ENCODE measurements at places on chromosomes 7 and 10. TPM values are rescaled to one million over a fixed set of nuclear protein-coding genes. Genes with fewer than 3 reads are reported as not detected.

The FGFBP3 gene
- 1.9 TPM for total RNA-seq

The CTAGE4 gene
- 1.2 TPM for total RNA-seq

DNA sequence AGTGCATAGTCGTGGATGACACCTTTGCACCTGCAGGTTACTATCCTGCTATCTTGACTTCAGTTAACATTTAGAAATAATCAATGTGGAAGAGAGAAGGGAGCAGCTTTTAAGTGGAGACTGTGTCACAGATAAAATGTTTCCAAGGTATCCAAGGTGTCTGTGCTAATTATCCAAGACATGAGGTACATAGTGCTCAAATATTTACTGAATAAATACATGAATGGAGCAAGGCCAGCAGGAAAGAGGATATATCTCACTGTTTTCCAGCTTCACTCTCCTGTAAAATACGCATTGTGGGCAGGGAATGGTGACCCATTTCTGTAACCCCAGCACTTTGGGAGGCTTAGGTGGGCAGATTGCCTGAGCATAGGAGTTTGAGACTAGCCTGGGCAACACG, 552.4 kb downstream of the PHTF2 start:
- no peaks in the 10 kb centered on the region for H3K4me1 ChIP-seq
- H3K27me3 ChIP-seq, result no peaks in the 10 kb centered on the region
- no peak overlapping the region for H3K4me3 ChIP-seq
- no peak for DNase-seq

GRCh38 chr7:150908173-150908572, 55.9 kb downstream of the AOC1 start:
- no peak for DNase-seq
- H3K27me3 ChIP-seq, result peaks cover 66% of the 10 kb centered on the region
- peaks cover 8% of the 10 kb centered on the region for H3K4me1 ChIP-seq
- no peaks in the 10 kb centered on the region for H3K36me3 ChIP-seq
- H3K4me3 ChIP-seq, result no peak overlapping the region
- no peak overlapping the region for H3K27ac ChIP-seq

The TAS2R5 gene
- 1.4 TPM for total RNA-seq

The DOCK1 gene
- 0.07 TPM for total RNA-seq

- no peak for DNase-seq
- H3K27me3 ChIP-seq, result peaks cover 22% of the 10 kb centered on the region
- H3K4me1 ChIP-seq, result peaks cover 23% of the 10 kb centered on the region
- no peak overlapping the region for H3K4me3 ChIP-seq
- no peaks in the 10 kb centered on the region for H3K36me3 ChIP-seq
- H3K27ac ChIP-seq, result no peak overlapping the region
Observed at GRCh38 chr10:89371987-89372386, 5.9 kb upstream of the IFIT1B start.

The ADRB1 gene
- 2.3 TPM for total RNA-seq

DNA sequence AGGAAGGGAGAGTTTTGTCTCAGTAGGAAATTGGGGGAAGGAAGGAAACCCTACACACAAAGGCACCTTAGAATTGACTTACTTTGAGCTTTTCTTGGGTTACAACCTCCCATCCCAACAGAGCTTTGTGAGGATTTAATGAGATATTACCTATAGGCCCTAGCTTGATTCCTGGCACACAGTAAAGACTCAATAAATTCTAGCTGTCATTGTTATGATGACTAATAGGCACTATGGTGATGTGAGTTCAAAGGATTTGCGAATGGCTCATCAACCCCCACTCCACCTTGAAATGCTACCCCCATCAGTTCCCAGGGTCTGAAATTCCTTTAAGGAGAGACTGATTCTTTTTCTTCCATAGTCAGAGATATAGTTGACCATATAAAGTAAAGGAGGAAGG, 67.9 kb upstream of the SMNDC1 start:
- peaks cover 2% of the 10 kb centered on the region for H3K36me3 ChIP-seq
- no peak overlapping the region for H3K4me3 ChIP-seq
- DNase-seq, result no peak
- no peak overlapping the region for H3K27ac ChIP-seq

DNA sequence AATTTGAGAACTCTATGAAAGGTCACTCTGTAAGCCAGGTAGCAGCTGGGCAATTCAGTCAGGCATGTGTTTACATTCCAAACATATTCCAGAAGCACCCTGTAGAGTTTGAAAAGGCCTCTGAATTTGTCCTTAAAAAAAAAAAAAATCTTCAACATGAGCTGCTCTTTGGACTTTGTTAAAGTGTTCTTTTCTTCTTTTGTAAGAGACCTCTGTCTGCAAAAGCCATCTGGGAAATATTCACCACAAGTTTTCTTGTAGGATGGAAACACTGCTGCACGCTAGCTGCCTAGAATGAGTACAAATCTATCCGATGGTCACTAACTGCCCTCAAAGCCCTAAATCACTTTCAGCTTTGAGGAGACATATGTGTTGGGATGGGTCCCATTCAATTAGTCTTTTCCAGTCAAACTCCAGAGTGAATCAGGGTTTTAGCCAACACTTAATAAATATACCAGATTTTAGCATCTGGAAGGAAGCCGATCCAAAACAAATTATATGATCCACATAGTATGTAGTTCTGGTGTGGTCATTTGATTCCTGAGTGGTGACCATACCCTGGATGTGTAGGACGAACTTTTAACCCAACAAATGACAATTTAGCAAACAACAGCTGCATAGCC, 85.9 kb downstream of the CD36 start:
- no peaks in the 10 kb centered on the region for H3K27me3 ChIP-seq
- no peak overlapping the region for H3K4me3 ChIP-seq
- no peak for DNase-seq
- H3K27ac ChIP-seq, result no peak overlapping the region
- no peaks in the 10 kb centered on the region for H3K4me1 ChIP-seq

GRCh38 chr10:120336911-120337540, 120.0 kb upstream of the PLPP4 start:
- H3K4me3 ChIP-seq, result no peak overlapping the region
- H3K27ac ChIP-seq, result no peak overlapping the region
- H3K27me3 ChIP-seq, result peaks cover 4% of the 10 kb centered on the region
- peak; percentile 65 for DNase-seq
- H3K36me3 ChIP-seq, result no peaks in the 10 kb centered on the region

DNA sequence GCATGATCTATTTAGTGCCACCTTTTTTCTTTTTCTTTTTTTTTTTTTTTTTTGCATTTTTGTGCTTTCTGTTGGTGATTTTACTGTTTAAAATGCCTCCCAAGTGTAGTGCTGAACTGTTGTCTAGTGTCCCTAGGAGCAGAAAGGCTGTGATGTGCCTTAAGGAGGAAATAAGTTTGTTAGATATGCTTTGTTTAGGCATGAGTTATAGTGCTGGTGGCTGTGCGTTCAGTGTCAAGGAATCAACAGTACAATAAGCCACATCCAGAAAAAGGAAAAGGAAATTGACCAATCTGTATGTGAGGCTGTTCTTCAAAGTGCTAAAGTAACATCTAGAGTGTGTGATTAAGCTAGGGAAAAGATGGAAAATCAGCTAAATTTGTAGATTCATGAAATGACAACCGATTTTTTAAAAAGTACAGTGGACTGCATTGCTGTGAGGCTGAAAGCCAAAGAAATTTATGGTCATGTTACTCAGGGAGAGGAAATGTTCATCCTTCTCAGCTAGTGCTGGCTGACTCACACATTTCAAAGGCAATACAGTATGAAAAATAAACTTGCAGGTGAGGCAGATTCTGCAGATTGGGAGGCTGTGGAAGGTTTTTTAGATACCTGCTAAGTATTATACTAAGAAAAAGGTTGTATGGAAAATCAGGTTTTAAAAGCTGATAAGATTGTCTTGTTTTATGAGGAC, 122.7 kb upstream of the ADCY1 start:
- H3K27me3 ChIP-seq, result peaks cover 6% of the 10 kb centered on the region
- no peak overlapping the region for H3K4me3 ChIP-seq
- no peak overlapping the region for H3K27ac ChIP-seq
- no peaks in the 10 kb centered on the region for H3K4me1 ChIP-seq
- no peak for DNase-seq
